ENCODE measurements at places on chromosomes 12 and 14. TPM values are rescaled to one million over a fixed set of nuclear protein-coding genes. Genes with fewer than 3 reads are reported as not detected.

OTX2 gene
- not detected for total RNA-seq

ALX1 gene
- not detected for total RNA-seq

NPAS3 gene
- not detected for total RNA-seq

SMARCD1 gene
- 60.0 TPM for total RNA-seq

KRT79 gene
- not detected for total RNA-seq

SLC25A47 gene
- not detected for total RNA-seq

CCDC85C gene
- total RNA-seq, result 1.5 TPM

DCN gene
- total RNA-seq, result 1,972 TPM

SNAPC1 gene
- 10.4 TPM for total RNA-seq

LRTM2 gene
- not detected for total RNA-seq

MAP1LC3B2 gene
- total RNA-seq, result not detected

HSPA2 gene
- 33.7 TPM for total RNA-seq
